CD4-positive, alpha-beta T cell treated with Interleukin-17A for 1 hour (primary cell): ENCODE measurements at places on chromosomes 6 and 20.

- DNase-seq: no peak
Observed at GRCh38 chr6:45371924-45372573, 5.7 kb downstream of the SUPT3H start.

DNA sequence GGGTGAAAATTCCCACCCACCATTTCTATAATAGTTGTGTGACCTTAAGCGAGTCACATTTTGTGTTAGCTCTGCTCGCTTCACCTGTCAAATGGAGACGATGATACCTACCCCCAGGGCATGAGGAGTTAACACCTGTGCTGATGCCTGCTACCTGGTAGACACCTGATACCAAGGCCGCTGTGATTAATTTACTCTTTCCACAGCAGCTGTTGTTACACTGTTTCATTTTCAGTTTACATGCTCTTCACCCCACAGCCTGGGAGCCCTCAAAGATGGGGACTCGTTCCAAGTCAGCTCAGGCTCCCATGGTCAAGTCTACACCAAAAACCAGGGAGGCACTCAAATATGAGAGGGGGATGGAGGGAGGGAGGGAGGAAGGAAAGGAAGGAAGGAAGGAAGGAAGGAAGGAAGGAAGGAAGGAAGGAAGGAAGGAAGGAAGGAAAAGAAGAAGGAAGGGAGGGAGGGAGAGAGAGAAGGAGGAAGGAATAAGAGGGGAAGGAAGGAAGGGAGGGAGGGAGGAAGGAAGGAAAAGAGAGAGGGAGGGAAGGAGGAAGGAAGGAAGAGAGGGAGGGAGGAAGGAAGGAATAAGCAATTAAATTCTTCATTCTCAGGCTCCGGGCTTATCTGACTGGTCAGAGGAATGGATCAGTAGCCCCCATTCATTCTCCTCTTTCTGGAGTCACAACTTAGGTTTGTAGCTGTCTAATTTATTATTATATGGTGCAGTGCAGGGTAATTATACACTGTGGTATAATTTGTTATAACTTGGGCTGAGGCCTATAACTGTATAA is 40.9 kb downstream of the PDYN start:
- DNase-seq: no peak

DNA sequence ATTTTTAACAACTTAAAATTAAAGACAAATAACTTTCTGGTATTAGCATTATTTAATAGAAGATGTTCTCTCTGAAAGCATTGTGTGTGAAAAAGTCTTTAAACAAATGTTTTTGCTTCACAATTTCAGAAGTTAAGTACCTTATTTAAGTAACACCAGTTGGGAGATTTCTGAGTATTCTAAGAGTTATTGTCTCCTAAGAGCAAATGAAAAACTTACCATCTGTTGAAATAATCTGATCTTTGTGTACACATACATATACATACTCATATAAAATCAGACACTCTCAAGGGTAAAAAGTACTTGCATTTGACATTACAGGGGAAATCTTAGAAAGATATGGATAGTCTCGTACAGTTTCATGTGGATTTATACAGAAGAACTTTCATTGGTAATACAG is 2.4 kb downstream of the BTBD3 start:
- DNase-seq: no peak

DNA sequence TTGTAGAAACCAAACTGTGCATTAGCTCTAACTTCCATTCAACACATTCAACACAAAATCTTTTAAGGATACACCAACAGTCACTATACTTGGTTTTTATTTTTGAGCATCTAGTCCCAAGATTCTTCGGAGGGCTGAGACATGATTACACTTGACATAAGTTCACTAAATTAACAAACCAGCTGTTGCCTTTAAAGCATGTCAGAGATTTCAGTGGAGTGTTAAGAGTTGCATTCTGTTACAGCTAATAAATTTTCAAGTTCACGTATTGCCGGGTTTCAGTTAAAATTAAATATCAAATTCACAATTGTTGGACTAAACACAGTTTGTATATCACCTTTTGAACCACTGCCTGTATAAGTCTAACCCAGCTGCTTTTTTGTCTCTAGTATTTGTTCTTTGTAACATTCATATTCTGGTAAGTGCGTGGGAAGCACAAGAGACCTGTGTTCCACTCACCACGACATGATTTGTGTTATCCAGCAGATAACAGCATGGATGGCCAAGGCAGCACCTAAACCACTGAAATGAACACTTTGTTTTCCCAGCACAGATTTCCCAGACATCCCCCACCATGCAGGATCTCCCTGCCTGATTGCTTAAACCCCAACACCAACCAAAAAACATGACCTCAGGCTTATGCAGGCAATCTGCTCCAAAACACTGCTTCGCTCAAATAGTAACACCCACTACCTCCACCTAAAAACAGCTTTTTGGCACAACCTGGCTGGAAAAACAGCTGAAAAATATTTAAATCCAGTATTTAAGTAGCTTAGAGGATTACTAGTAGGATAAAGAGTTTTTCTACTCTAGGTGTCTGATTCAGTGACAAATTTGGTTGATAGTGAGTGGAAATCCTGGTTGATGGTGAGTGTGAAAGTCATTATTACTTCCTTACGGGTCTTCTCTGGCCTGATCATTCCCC is 286.5 kb upstream of the NT5E start:
- DNase-seq: no peak

DNA sequence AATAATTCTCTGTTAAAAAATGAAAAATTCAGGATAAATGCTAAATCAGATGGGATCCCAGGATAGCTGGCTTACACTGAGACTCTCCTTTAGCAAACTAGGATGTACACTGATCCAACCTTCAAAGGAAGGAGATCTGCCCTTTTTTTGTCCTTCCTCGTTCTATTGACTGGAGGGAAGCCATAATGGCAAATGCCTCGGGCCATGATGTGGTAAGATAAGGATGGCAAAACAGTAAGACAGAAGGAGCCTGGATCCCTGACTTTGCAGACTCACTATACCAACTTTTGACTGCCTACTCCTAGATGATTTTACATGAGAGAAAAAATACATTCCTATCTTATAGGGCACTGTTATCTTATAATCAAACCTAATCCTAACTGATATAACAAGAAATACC is 156.9 kb upstream of the BEND3 start:
- no peak for DNase-seq

DNA sequence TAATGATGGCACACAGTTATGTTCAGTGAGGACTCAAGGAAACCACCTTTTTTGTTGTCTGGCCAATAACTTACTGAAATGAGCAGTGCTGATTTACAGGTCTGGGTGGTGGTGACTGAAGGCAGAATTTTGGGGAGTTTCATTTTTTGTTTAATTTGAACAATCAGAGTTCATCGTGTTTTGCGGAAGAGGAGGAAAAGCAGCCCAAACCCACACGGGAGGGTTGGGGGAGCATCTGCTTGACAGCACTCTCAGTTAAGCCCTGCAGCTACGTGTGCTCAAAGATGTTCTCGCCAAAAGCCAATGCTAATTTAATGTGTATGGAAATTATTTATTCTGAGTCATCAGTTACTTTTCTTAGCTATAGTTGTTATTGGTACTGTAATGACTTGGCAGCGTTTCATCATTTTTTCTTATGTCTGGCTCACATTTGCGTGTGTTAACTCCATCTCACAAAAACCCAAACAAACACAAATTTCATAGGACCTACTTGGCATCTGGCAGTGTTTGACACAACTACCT is 89.2 kb downstream of the UST start:
- peak; percentile 7 for DNase-seq
